NT2/D1 (cell line): ENCODE measurements at places on chromosomes 4 and X.

- no peak for DNase-seq
Measured at GRCh38 chr4:160537681-160538080, 1434.8 kb downstream of the RAPGEF2 start.

- no peak for DNase-seq
Measured at GRCh38 chr4:27007507-27007906, 146.9 kb downstream of the STIM2 start.

DNA sequence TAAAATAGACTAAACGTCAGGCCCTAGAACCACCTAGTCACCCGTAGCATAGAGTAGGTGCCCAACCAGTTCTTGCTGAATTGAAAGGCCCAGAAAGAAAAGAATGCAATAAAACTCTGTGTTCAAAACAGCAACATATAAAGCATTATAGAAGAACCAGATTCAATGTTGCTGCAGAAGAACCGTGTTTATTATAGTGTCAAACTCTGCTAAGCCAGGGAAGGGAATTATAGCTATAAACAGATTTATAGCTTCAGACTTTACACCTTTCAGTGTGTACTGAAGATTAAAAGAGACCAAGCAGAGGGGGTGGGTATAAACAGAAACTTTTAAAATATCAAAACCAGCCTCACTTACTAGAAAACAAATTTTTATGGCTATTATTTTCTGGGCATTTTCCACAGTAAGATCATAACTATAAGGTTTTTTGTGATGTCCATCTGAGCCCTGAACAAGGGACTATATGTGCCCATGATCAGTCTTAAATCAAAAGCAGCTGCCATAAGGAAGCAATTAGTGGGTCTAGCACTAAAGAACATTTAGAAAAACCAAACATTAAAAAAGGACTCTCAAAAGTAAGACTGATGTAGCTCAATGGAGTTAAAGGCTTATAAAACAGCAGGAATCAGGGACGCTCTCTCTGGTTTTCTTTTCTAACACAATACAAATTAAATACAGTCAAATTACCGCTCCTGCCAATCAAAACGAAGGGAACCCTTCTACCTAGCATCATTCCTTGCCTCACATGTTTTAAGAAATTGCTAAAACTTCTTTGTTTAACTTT, 219.7 kb upstream of the ETNPPL start:
- no peak for DNase-seq

DNA sequence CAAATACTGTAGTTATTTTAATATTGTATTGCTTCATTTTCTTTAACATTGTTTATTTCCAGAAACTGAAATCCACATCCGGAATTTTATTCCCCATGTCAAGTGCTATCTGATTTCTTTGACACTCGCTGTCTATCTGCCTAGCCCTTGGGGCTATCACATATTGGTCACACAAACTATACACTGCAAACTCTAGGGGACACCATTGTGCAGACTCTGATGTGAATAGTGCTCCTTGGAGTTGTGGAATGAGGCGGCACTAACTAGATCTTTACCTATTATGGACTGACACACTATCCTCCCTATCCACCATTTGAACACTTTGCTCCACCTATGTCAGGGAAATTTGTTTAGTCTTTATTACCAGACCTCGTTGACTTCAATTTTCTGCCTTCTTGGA, 534.5 kb downstream of the GLUD2 start:
- DNase-seq, result no peak

DNA sequence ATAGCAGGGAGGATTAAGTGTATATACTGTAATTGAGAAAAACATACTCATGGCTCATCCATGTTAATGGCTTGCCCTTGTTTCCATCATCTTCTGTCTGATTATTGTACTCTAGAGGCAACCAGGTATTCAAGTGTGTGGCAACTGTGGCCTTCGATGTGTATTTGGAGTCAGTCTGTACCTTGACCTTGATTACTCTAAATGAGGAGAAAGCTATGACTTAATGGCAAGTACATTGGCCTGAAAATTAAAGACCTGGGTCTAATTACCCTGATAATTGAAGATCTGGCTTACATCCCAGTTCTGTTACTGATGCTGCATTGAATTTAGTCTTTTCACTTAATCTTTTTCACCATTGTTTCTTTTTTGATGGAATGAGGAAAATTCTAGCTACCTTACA, 409.2 kb downstream of the CCSER1 start:
- DNase-seq, result no peak

- no peak for DNase-seq
Measured at GRCh38 chrX:130778773-130779172, 124.2 kb downstream of the ENOX2 start.

DNA sequence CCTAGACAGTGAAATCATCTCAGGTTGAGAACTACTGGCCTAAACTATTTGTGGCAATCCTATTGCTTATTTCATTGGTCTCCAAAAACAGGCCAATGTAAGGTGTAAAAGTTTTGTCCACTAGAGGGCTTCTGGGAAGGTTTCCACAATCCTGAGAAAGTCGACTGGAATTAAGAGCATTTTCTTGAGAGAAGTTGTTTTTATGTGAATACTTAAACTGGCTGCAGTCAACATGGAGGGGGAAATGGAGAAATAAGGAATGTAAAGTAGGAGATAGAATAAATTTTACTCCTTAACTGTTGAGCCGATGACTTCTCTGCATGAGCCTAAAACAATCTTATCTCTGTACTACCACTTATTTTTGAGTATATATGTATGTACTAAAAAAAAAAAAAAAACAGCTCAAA, 11.0 kb upstream of the EIF4E start:
- DNase-seq, result no peak

DNA sequence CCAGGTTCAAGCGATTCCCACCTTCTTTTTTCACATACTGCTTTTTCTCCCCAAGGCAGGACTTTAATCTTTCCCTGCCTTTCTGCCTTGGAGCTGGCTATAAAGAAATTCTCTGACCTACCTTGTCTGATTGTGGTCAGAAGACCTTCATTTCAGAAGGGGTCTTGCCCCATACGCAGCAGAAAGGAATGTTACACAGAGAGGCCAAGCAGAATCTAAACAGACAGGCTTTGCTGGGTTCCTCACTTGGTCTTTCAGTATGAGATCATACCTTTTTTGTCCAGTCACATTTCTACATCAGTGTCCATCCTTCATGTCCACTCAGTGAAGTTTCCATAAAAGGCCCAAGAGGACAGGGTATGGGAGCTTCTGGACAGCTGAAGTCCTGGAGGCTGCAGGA, 108.3 kb upstream of the RBPJ start:
- no peak for DNase-seq

- DNase-seq, result no peak
Measured at GRCh38 chrX:18674417-18674787, 2.5 kb upstream of the RS1 start.

DNA sequence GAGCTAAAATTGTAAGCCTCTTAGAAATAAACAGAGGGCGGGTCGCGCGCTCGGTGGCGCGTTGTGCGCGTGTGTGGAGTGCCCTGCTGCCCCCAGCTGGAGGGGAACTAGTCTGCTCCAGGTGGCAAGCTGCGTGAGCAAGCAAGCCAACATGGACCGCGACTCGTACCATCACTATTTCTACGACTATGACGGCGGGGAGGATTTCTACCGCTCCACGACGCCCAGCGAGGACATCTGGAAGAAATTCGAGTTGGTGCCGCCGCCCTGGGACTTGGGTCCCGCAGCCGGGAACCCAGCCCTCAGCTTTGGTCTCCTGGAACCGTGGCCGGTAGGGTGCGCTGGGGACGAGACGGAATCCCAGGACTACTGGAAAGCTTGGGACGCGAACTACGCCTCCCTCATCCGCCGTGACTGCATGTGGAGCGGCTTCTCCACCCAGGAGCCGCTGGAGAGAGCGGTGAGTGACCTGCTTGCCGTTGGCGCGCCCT, 66.1 kb downstream of the DNAAF6 start:
- DNase-seq, result no peak

DNA sequence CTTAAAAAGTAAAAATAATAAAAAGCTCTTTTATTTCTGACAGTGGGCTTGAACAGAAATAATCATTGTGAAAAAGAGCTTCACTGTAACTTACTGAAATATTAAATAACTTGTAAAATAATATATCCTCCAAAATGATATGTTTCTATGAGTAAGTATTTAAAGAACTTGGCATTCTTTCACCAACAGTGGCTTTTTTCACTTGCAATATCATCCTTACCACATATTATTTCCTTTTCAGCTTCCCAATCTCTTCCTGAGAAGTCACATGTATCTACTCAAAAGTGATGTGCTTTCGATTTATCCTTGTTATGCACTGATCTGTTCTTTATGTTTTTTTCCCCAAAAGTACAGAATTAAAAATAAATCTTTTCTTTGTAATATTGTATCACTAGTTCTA, 2.2 kb upstream of the PCDH18 start:
- DNase-seq, result no peak

DNA sequence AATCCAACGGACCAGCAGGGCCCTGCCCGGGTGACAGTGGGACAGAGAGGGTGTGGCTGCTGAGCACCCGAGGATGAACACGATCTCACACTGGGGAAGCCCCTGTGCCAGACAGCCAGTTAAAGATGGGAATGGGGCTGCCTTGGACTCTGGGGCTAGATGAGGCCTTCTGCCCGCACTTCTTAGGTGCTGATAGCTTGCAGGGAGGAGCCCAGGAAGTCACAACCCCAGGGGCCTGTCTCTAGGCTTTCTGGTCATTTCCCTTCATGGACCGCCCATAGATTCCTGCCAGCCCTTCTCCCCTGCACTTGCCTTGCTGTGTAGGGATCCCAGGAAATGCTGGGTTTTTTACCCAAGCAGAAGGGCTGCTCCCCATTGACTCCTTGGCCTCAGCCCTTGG, 6.2 kb downstream of the ZNF275 start:
- DNase-seq, result no peak

GRCh38 chrX:108426262-108426661, 12.0 kb downstream of the COL4A6 start:
- peak; percentile 3 for DNase-seq

DNA sequence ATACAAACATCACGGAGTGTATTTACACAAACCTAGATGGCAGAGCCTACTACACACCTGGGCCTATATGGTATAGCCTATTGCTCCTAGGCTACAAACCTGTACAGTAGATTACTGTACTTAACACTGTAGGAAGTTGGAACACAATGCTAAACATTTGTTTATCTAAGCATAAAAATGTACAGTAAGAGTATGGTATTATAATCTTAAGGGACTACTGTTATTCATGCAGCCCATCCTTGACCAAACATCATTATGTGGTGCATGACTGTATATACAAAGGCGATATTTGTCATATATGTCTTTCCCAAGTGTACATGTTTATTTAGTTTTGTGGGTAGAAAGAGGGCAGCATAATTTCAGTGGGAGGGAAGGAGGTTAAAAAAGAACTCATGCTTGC, 177.7 kb upstream of the FSTL5 start:
- DNase-seq, result no peak

- no peak for DNase-seq
Measured at GRCh38 chrX:105190252-105190853, 30.1 kb downstream of the TEX13A start.

GRCh38 chrX:42823443-42823842, 45.5 kb upstream of the PPP1R2C start:
- no peak for DNase-seq

- no peak for DNase-seq
Measured at GRCh38 chrX:11577603-11578002, 88.1 kb downstream of the ARHGAP6 start.
